ENCODE measurements at places on chromosomes 11 and 22. TPM values are rescaled to one million over a fixed set of nuclear protein-coding genes. Genes with fewer than 3 reads are reported as not detected.

DNA sequence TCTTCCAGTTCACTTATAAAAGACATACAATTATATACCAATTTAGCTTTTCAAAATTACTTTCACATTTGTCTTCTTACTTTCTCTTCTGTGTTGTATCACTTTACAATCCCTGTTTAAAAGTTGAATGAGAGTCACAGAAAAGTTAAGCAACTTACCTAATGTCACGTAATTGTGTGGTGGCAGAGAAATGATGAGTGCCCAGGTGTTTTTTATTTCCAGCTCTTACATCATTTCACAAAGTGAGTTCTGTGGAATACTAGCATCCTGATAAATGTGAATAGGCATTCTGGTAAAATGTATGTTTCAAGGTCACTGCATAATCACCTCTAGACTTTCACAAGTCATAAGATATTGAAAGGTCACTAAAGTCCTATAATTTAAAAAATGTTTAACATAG lies 133.0 kb upstream of the FIBIN start:
- no peak for DNase-seq

GRCh38 chr11:5280582-5281102 lies 10.9 kb upstream of the HBE1 start:
- DNase-seq: no peak

- DNase-seq: no peak
Observed at GRCh38 chr22:27250418-27250817, 551.1 kb downstream of the MN1 start.

DNA sequence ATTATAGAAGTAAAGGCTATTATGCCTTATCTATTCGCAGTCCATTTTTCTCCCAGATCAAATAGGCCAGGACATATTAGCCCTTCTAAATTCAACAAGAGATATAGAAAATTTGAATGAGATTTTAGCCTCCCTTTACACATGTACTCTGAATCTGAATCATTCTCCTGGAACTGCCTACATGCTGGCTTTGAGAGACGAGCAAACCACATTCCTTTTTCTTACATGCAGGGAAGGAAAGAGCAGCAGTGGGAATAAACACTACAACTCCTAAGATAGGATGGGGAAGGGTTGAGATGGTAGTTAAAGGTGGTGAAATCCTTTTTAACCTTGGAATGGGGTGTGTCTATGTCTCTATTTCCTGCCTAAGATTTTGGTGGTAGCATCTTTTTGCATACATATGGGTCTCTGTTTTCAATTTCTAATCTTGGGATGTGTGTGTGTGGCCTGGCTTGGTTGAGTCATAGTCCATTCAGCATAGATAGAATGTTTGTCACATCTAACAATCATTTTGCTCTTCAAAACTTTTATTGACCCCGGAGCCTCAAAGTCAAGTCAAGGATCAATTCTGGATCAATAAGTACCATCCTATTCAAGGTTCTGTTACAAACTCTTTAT lies 11.1 kb upstream of the OOSP2 start:
- no peak for DNase-seq

DNA sequence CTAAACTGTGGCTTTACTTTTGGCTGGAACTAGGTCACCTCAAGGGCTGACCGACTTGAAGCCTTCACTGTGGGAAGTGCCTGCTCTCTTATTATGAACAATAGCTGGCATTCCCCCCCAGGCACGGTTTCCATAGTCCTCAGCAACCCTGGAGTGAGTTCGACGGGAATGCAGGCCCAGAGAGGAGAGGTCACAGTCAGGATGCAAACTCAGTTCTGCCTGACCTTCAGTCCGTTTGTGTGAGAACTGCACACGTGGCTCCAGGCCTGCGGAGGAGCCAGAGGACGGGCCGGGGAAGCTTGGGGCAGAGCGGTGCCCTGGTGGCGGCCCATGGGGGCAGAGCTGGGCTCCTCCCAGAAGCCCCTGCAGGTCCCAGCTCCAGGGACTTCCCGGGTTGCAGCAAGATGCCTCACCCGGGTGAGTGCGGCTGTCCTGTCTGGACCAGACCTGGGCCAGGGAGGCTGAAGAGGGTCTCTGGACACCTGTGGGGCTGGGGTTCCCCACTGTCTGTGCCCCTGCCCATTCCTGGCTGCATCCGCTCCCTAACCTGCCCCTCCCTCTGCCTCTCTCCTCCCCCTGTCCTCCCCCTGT lies 17.2 kb downstream of the SLC25A18 start:
- no peak for DNase-seq

- no peak for DNase-seq
Observed at GRCh38 chr11:1777737-1778136, 14.0 kb upstream of the CTSD start.

- no peak for DNase-seq
Observed at GRCh38 chr11:2711161-2711560, 11.4 kb upstream of the KCNQ1OT1 start.

DNA sequence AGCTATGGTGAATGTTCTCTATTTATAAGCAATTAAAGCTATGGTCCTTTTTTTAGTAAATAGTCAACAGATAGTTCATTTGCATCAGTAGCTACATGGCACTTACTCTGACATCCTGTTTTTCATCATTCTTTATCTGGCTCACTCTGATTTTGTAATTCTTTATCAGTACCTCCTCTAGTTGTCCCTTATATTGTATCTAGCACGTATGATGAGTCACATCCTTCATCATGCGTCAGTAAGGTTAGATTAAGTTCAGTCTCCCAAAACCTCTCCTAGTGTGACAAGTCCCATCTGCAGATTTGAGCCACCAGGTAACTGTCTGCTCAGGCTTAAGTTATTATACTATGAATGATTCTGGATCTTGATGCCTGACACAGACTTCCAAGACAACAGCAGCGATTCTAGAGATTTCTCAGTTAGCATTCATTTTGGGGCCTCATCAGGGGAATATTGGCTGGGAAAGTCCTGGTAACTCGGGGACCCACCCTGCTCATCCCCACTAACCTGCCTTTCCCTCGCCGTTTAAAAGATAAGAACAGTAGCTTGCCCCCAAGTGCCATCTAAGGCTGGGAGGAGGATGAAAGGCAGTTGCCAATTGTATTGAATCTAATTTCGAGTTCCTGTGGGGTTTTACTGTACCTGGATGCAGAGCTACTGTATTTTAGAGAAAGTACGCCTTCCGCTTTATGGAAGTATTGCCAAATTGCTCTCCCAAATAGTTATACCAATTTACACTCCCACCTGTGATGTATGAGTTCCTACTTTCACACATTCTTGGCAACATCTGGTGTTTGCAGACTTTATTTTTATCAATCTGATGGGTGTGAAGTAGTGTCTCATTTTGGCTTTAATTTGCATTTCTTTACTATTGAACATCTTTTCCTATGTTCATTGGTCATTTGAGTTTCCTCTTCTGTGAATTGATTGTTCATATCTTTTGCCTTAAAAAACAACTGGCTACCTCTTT lies 55.9 kb downstream of the ZC3H12C start:
- no peak for DNase-seq

GRCh38 chr11:25271301-25271700 lies 774.4 kb downstream of the LUZP2 start:
- no peak for DNase-seq

DNA sequence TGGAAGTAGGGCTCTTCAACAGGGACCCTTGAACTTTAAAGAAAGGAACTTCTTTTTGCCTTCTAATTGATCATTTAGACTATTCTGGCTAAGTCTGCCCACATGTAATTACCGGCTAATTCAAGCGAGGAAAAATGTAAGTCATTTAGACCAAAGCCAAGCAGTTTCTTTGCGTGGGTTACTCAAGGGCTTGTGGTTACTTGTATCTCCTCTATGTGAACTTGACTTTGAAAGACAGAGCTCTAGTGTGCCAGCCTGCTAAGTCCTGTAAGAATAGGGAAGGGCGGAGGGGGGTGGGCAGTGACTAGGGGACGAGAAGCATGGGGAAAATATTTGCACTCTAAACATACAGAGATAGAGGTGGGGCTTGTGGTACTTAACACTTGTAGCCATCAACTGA lies 145.2 kb upstream of the TEAD1 start:
- no peak for DNase-seq

- peak; percentile 43 for DNase-seq
Observed at GRCh38 chr22:46052331-46052771, 75.4 kb upstream of the WNT7B start.

- no peak for DNase-seq
Observed at GRCh38 chr22:41672780-41673509, 15.7 kb downstream of the SNU13 start.

DNA sequence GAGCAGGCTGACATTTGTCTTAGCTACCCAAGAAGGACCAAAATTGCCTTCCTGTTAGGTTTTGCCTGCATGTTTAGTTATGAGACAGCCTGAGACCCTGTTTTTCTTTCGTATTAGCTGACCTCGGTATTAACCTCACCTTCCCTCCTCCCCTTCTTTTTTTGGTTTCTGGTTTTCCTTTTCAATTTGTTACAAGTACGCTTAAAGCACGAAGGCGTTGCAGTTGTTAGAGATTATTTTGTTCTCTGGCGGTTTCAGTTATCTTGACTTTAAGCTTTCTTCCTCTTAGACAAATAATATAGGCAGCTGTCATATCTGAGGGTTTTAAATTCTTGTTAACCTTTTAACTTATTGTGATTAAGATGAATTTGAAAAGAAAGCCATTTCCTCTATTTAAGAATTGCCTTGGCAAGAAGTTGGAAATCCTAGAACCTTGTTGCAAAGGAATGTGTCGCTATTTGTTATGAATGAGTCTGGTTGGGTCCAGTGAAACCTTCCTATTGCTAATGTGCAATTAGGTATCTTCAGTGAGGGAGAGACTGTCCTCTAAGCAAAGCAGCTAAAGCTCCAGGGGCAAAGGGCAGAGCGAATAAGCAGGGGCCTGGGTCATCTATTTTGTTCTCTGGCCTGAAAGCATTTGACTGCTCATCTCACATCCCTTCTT lies 45.7 kb downstream of the PACS1 start:
- no peak for DNase-seq

GRCh38 chr22:38733724-38734381 lies 21.9 kb downstream of the SUN2 start:
- DNase-seq: peak; percentile 59

- no peak for DNase-seq
Observed at GRCh38 chr11:87870086-87870485, 305.2 kb downstream of the RAB38 start.

GRCh38 chr11:81658722-81659121 lies 1074.9 kb downstream of the FAM181B start:
- no peak for DNase-seq

- DNase-seq: peak; percentile 68
Observed at GRCh38 chr11:326842-327580, 6.4 kb upstream of the IFITM3 start.

- no peak for DNase-seq
Observed at GRCh38 chr11:47948137-47948536, 32.2 kb upstream of the PTPRJ start.

DNA sequence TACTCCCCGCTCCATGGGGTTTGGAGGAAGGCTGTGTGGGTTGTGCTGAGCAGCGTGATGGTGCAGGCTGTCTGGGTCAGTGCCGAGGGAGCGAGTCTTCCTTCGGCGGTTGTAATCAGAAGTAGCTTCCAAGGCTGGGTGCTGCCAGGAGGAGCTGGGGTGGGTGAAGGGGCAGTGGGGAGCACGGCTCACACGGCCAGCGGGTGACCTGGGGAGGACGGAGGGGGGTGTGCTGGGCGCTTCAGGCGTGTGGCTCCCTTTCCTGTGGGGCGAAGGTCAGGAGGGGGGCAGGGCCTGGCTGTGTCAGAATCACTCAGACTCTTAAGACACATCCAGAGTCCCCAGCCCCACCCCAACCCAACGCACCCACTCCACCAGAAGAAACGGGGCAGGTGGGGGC lies 60.2 kb downstream of the LRP5 start:
- no peak for DNase-seq

DNA sequence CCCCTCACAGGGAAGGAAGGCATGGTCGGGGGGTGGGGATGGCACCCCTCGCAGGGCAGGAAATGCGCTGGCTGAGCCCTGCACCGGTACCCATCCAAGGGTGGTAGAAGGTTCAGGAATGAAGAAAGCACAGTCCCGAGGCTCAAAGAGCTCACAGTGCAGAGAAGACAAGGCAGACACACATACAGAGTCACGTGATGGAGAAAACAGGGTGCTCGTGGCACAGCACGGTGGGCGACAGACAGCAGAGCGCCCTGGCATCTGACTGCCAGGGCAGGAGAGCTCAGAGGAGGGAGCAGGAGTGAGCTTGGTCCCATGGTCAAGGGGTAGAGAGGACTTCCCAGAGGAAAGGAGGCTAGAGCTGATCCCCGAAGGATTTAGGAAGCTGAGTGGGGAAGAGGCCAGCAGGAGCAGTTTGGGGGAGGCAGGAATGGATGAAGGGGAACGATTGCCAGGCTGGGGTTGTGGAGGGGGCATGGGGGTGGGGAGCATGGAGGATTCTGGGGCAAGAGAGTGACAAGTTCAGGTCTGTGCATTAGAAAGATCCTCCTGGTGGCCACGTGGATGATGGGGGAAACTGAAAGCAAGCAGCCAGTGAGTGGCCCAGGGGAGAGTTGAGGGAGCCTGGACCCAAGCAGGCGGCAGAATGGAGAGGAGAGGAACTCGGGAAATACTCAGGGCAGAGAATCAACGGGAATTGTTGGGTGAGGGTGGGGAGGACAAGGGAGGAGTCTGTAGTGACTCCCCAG lies 43.9 kb downstream of the PDE2A start:
- no peak for DNase-seq

DNA sequence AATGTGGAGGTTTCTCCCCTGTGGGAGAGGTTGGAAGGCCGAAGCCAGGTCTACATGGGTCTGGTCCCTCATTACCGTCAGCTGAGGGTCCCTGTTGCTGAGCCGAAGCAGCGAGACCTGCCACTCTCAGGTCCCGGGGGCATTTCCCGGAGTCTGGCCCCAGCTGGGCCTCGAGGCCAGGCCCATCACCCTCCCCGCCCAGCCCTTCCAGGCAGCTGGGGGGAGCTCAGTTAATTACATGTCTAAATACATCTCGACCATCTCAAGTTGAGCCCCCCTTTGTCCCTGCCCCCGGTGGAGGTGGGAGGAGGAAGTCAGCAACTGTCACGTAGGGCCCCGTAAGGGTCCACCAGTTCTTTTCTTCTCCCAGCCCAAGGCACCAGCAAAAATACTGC lies 3.6 kb downstream of the CDKN1C start:
- no peak for DNase-seq

- no peak for DNase-seq
Observed at GRCh38 chr22:35840302-35840739, 122.6 kb downstream of the APOL5 start.

- DNase-seq: no peak
Observed at GRCh38 chr11:118644496-118644895, 35.0 kb downstream of the TREH start.

- no peak for DNase-seq
Observed at GRCh38 chr11:472816-473215, 22.7 kb downstream of the PTDSS2 start.

The IGLL1 gene
- total RNA-seq: not detected

The DNAJB13 gene
- not detected for total RNA-seq

The GLB1L2 gene
- 0.34 TPM for total RNA-seq

The SNU13 gene
- 88.8 TPM for total RNA-seq

The SORL1 gene
- total RNA-seq: 0.92 TPM

The CD81 gene
- 403 TPM for total RNA-seq

The RELA gene
- 73.6 TPM for total RNA-seq

The SERGEF gene
- total RNA-seq: 36.6 TPM

The CD6 gene
- not detected for total RNA-seq

The NADSYN1 gene
- 41.4 TPM for total RNA-seq

The CSNK2A3 gene
- total RNA-seq: 1.2 TPM

The OR10D3 gene
- not detected for total RNA-seq

The KIRREL3 gene
- 1.6 TPM for total RNA-seq

Measured in chondrocyte (in vitro differentiated cells).